ENCODE measurements at places on chromosomes 3 and 15.

GRCh38 chr15:28921919-28922706 lies 36.3 kb downstream of the APBA2 start:
- DNase-seq: no peak

GRCh38 chr3:5019411-5020241 lies 40.4 kb downstream of the BHLHE40 start:
- no peak for DNase-seq

DNA sequence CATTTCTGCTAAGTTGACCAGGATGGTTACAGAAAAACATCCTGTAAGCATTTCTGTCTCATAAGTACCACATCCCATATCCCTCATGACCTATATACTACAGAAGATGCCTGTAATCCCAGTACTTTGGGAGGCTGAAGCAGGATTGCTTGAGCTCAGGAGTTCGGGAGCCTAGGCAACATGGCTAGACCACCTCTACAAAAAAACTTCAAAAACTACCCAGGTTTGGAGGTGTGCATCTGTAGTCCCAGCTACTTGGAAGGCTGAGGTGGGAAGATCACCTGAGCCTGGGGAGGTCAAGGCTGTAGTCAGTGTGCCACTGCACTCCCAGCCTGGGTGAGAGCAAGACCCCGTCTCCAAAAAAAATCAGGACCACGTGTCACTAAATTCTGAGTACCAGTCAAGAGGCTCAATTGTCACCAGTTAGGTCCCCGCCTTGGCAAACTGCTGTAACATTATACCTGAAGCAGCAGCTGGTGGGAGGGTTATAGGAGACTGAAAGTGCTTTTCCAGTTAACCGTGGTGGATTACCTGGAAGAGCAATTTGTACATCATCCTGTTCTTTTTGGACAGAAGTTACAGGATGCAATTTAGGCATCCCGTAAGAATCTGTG lies 6.2 kb downstream of the RPL32 start:
- DNase-seq: no peak

- DNase-seq: no peak
These were observed 86.6 kb downstream of the GPR156 start for GRCh38 chr3:120198305-120198878.

- no peak for DNase-seq
These were observed 97.2 kb downstream of the SMAD6 start for GRCh38 chr15:66799242-66799641.

GRCh38 chr3:39934696-39935095 lies 125.3 kb downstream of the MYRIP start:
- DNase-seq: no peak

DNA sequence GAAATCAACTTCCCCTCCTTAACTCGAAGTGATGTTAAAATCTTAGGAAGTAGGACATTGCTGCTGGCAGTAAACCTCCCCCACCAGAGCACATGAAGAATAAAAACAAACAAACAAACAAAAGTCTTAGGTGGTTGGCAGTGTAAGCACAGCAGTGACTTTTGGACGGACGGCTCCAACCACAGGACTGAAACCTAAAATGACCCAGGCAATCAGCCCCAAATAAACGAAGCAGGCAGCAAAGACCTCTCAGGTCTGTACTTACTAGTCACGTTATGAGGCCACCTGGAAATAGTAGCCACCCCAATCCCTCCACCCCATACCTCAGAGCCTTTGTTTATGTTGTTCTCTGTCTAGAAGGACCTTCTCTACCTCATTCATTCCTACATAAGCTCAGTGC lies 33.5 kb upstream of the HES1 start:
- DNase-seq: no peak

GRCh38 chr15:59400103-59400813 lies 27.6 kb upstream of the MYO1E start:
- DNase-seq: no peak

GRCh38 chr3:45737234-45737633 lies 48.0 kb downstream of the SACM1L start:
- DNase-seq: no peak
